ACHN (cell line): ENCODE measurements at places on chromosomes 3 and 15.

DNA sequence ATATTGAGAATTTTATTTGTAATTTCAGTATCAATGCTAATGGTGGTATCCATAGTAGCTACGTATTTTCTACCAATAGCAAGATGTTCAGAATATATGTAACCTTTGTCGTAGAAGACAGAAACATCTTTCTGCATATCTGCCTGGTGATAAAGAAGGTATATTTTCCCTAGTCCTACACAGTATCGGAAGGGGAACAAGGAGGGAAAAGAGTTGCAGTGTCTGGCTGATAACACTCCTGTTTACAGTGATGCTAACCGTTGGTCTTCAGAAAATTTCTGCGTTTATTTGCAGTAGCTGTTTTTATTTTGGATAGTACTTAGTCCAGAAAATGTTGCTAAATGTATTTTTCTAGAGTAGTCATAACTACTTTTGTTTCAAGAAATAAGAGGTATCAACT is 25.2 kb downstream of the TSC22D2 start:
- no peak for DNase-seq

- DNase-seq: no peak
Observed at GRCh38 chr3:51944451-51945021, 2.4 kb downstream of the PARP3 start.

GRCh38 chr3:71069797-71070196 is 513.7 kb downstream of the FOXP1 start:
- DNase-seq: peak; percentile 39

DNA sequence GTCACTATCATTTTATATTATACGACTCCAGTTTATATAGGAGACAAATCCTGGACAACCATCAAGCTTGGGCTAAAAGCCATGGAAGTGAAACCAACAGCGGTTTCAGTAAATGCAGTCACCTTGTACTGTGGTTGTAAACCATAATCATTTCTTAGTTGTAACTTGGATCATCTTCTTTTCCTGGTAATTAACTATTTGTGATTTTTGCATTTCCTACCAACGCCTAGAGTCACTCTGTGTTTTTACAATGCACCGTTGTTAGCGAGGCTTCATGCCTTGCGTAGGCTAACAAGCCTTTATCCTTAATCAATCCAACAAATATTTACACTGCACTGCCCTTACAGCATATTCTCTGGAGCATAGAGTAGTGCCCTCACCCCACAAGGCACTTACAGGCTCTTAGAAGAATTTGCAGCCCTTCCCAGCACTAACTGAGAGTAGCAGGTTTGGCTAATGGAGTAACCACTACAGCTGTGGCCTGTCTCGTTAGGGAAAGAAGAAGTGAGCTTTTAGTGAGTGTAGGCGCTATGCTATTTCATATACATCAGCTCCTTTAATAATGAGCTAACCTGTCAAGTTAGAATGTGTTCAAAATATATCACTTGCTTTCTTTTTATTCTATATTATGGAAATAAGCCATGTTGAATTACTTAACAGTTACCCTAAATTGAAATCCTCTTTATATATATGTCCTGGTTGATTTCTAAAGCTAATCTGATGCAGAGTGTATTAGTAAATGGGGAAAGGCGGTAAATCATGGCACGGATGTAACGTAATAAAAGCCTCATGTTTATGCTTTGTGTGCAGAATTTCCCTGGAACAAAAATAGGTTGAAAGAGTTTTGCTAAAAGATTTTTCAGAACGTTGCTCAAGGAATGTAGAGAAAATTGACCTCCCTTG is 62.8 kb downstream of the ABHD2 start:
- no peak for DNase-seq

DNA sequence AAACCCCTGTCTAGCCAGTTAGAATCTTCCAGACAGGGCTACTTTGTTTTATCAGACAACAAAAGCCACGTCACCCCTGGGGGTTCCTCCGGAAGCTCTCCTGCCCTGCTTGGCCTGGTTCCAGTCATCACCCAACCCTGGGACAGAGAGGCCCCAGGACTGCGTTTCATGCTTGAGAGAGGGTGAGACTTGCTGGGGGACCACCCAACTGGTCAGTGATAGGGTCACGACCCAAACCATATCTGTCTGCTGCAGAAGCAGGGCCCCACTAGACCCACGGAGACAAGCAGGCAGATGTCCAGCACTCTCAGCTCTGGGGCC is 1.2 kb downstream of the NT5DC2 start:
- no peak for DNase-seq

DNA sequence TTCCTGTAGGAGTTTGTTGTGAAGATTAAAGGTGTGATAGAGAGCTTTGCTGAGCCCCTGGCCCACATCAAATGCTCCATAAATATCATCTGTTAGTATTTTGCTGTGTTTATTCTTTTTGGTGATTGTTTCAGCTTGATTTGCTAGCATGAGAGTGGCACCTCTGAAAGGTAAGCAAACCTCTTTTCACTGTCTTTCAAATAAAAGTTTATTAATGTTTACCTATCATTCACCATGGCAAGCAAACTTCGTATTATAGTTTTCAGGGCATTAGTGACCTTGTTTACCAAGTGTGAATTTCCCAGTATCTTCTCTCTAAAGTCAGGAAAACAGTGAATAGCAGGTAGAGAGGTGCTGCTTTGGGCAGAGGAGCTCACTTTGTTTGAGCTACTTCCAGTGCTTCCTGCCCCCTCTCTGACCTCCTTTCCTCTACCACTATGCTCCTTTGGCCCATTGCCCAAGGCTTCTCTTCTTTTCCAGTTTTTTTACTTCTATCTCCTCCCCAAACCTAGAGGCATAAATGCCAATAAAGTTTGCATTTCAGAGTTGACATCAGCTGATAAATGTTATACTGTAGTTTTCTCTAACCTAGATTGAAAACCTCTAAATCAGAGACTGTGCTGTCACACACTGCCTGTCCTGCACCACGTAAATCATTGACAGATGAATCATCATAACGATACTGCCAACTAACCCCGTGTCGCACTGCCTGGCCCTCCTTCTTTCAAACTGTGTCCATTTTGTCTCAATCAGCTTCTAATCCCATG is 569.0 kb downstream of the TUSC7 start:
- no peak for DNase-seq

DNA sequence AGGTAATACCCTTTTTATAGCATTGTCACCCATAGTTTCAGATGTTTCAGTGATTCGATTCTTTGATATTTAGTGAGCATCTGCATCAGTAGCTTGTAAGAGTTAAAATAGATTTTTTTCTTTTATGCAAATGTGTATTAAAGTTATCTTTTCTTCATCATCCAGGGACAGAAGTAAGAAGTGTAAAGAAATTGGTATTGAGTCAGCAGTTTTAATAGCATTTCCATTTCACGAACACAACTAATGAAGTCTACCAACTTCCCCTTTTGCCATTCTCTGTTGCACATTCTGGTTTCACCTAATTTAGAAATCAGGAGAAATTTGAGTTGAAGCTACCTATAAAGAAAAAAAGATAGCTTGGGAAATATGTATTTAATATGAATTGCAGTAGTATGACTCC is 127.9 kb downstream of the ROBO1 start:
- no peak for DNase-seq

DNA sequence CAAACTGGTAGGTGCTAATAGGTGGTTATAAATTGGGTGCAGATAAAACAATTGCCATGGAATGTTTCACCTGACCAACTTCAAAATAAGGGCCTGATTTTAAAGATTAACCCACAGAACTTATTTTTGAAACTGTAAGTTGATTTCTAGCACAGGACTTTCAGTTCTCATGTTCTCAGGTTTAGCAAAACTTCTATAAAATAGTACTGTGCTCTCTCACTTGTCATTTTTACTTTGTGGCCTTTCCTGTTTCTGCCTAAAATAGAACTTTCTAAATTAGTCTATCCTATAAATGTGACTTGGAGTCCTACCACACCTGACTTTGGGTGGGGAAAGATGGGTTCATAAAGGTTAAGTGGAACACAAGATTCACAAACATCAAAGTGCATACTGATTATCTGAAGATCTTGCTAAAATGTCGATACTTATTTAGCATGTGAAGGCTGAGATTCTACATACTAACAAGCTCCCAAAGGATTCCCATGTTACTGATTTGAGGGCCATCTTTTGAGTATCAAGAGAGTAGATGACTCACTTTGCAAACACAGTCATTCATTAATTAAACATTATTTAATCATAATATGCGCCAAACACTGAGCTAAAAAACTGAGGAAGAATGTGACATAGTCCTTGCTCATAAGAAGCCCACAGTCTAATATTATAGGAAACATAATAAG is 38.6 kb downstream of the BTLA start:
- DNase-seq: no peak

- no peak for DNase-seq
Observed at GRCh38 chr15:97966924-97967620, 6.6 kb downstream of the ARRDC4 start.

DNA sequence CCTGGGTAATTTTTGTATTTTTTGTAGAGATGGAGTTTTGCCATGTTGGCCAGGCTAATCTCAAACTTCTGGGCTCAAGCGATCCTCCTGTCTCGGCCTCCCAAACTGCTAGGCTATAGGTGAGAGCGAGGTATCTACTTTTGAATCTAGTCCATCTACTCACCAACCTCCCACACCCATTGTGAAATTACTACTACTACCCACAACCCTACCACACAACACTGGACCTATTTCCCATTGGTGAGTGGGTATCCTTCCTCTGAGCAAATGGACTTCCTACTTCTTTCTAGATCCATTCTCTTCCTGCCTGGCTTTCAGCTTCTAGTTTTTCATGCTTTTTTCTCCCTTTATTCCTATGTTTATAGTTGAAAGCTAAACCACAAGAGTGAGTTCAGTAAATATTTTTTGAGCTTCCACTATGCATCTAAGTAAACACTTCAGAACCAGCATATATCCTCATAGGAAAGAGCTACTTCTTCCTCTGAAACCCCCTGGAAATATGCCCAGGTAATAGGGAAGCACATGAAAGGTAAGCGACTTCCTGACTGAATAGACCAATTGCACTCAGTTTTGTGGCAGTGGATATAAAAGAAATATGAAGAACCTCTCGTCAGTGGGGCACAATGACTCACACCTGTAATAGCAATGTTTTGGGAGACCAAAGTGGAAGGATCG is 39.1 kb downstream of the MYO1E start:
- no peak for DNase-seq

GRCh38 chr3:14377838-14378169 is 24.6 kb upstream of the SLC6A6 start:
- DNase-seq: no peak

DNA sequence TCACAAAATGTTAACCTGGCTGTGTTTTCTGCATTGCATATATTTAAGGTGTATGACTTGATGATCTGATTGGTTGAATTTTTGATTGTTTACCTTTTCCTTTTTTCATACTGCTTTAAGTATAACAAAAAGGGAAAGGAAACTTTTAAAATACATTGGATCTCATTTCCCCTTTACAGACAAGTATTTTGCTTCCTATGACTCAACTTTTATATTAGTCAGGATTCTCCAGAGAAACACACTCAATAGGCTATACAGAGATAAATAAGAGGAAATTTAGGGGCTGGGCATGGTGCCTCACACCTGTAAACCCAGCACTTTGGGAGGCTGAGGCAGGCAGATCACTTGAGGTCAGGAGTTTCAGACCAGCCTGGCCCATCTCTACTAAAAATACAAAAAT is 205.8 kb downstream of the TJP1 start:
- no peak for DNase-seq

DNA sequence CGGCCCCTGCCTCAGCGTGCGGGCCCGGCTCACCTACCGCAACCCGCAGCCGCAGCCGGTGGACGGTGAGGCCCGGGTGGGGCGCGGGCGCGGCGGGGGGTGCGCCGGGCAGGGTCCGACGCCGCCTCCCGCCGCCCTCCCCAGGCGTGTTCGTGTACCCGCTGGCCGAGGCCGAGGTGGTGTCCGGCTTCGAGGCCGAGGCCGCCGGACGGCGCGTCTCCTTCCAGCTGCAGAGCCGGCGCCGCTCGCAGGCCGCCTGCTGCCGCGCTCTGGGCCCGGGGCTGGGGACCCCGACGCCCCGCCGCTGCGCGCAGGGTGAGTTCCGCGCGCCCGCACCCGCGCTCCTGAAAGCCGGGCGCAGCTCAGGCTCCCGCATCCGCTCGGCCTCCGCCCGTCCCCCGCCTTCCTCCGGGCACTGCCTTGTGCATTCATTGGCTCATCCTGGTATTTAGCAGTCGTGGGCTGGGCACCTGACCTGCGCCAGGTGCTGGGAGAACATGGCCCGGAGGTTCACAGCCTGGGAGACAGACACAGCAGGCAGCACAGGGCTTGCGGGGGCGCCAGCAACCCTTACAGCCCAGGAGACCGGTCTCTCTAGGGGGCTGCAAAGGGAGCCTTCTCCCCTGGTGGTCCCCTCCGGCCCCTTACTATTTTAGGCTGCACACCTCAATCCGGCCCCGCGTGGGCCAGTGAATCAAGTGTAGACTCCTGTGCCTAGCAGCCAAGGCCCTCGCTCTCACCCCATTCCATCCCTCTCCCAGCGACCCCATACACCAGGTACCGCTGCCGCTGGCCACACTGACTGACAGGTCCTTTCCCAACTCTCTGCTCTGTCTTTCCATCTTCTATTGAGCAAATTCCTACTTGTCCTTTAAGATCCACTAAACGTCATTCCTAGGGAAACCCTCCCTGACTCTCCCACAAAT is 1.5 kb downstream of the VWA5B2 start:
- DNase-seq: no peak

DNA sequence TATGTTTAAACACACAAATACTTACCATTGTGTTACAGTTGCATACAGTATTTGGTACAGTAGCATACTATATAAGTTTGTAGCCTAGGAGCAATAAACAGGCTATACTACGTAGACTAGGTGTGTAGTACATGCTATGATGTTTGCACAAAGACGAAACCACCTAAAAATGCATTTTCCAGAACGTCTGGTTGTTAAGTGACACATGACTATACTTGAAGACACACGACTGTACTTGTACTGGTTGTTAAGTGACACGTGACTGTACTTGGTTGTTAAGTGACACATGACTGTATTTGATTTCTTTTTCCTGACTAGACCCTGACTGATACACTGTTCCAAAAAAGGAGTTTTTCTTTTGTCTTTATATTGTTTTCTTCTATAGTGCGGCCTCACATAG is 34.1 kb downstream of the RAB8B start:
- no peak for DNase-seq

- no peak for DNase-seq
Observed at GRCh38 chr3:117404730-117405129, 695.2 kb downstream of the TUSC7 start.

DNA sequence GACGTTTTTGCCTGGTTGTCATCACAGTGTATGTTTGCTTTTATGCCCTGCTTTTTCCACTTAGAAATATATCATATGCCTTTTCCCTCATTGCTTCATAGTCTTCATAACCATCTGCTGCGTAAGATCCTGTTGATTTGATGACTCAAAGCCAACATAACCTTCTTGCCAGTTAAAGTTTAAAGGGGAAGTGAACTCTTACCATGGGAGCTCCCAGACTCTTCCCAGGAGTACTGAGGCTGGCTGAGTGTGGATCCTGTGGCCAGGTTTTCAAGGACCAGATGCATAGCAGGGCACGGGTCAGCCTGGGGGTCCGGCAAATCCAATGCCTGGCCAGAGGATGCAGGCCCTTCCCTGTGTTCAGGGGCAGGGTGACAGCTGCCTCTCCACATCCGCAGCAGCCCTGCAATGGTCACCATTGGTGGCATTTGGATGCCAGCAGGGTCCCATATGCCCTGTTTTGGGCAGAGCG is 42.0 kb upstream of the SACM1L start:
- DNase-seq: peak; percentile 77

GRCh38 chr3:77242371-77242770 is 202.5 kb downstream of the ROBO2 start:
- no peak for DNase-seq
